ENCODE measurements at places on chromosomes 3 and 15.

GRCh38 chr3:9033867-9034266 is 70.6 kb upstream of the RAD18 start:
- no peak for DNase-seq

DNA sequence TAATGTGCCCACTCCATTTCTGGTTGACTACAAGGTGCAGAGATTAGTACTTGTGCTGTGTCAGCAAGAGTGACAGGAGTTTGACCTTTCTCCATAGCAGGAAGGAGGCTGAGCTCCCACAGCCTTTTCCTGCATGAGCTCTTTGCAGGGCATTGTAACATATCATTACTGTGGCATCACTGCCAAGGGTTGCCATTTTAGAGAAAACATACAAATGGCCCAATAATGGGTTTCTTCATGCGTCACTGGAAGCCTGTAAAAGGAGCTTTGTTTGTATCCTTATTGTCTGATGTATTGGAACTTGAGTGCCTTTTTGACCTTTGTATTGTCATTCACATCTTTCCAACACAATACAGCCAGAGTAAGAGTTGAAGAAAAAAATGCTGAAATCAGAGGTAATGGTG is 323.0 kb upstream of the CDIN1 start:
- DNase-seq = no peak

DNA sequence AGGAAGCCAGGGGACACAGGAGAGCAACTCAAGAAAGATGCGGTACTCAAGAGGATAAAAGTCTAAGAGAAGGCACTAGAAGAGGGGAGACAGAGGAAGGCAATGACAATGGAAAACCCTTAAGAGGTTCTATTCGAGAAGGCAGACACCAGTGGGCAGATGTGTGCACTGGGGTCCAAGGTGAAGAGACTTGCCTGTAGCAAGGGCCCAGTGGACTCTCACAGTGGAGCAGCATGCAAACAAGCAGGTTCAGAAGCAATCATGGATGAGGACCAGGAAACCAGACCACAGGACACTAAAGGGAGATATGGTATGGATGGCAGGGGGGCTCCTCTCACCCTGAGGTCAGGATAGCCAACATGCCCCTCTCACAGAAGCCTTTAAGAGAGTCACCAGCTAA is 2.7 kb downstream of the ADCY5 start:
- no peak for DNase-seq

DNA sequence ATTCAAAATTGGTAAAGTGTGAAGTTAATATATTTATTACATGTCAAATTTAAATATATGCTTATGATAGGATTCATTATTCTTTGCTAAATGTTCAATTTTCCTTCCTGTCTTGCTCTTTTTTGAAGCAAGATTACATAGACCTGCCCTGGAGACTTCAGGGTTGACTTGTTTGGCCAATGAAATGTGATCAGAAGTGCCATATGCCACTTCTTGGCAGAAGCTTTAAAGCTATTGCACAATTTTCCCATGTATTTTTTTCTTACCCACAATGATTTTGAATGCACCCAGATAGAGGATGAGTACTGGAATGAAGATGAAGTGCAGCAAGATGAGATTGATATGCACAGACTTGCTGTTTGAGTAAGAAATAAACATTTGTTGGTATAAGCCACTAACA is 406.3 kb upstream of the BCHE start:
- DNase-seq = no peak

DNA sequence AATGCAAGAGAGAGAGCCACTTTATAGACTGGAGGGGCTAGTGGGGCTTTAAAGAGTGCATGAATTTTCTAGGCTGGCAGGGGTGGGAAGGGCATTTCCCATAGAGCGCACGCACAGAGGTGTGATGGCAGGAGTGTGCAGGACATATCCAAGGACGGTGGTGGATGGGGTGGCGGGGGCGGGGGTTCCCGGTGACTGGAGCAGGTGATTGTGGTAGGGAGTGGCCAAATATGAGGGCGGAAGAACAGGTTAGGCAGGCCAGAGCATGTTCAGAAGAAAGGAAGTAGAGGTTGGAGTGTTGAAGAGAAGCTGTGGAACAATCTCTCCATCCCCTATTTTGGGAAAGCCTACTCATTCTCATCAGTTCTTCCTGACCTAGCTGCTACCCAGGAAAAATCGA is 18.1 kb downstream of the FAM81A start:
- no peak for DNase-seq

DNA sequence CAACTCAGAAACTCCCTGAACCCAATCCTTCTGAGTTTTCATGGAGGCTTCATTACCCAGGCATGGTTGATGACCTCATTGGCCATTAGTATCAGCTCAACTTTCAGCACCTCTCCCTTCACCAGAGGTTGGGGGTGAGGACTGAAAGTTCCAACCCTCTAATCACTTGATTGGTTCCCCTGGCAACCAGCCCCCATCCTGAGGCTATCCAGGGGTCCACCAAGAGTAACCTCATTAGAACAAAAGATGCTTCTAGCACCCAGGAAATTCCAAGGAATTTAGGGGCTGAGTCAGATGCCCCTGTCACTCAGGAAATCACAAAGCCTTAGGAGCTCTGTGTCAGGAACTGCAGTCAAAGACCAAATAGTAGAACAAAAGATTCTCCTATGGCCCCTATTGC is 43.8 kb downstream of the ADAMTSL3 start:
- DNase-seq = no peak

DNA sequence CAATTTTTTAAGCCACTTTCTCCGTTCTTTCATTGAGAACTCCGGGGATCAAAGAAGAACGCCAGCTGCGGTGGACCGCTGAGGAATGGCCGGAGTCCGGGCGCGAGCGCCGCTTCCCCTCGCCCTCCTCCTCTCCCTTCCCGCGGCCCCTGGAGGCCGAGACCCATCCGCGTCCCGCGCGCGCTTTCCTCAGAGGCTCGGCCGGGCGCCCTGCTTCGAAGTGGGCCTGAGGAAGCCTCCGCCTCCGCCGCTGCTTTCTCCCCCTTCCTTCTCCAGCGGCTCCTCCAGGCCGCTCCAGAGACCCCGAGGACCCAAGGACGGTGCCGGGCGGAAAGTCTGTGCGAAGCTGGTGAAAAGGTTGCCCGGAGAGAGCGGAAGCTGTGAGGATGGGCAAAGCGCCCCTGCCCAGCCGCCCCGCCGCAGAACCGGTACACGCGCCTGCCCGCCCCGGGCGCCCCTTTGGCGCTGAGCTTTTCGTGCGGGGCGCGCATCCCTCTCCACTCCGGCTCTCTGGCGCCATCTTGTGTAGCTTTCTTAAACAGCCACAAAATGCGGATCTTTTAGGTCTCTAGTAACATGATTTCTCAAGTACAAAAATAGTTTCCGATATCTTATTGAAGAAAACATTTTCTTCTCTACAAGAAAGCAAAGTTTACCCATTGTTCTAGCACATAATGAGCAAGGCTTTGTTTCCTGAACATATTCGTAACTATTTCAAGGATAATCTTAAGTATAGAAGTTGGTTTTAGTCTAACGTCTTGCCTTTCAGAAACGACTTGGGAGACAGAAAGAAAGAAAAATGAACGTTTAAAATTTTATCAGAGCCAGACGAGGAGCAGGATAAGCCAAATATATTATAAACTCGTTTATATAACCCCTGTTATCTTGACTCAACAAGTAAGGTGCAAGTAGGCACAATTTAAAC is 59.2 kb upstream of the FAM174B start:
- peak; percentile 52 for DNase-seq

- DNase-seq = no peak
Measured at GRCh38 chr15:82297546-82297945, 34.9 kb downstream of the SAXO2 start.

DNA sequence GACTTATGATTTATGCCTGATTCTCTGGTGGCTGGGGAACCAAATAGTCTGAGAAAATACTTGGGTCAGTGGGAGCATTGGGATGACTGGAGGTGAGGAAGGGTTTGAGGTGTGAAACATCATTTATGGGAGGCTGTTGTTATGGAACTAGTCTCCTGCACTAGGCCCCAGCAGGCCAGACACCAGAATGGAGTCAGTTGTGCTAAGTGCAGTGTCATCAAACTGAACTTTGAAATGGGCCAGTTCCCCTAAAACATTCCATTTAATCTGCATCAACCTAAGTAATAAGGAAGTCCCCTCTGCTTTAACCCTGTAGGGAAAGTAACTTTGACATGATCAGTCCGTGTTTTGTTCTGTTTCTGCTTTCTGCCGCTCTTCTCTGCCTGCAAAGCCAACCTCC is 44.9 kb upstream of the KLHL25 start:
- DNase-seq = no peak

Measured in stimulated activated CD4-positive, alpha-beta T cell treated with anti-CD3 and anti-CD28 coated beads, TNF-alpha, amount 100 ng/mL, for 4 hours (primary cell).